ENCODE measurements at places on chromosomes 6 and 20. TPM values are rescaled to one million over a fixed set of nuclear protein-coding genes. Genes with fewer than 3 reads are reported as not detected.

Gene PHACTR3
- total RNA-seq, result 43.8 TPM

Gene WFDC6
- total RNA-seq, result not detected

Gene PLA2G7
- 4.6 TPM for total RNA-seq

Gene HRH3
- total RNA-seq, result 2.3 TPM

Gene RTEL1
- 8.8 TPM for total RNA-seq

Gene GNAS-AS1
- 1.2 TPM for total RNA-seq

Gene CLDN20
- not detected for total RNA-seq

Gene IMPG1
- total RNA-seq, result not detected

Gene HFE
- total RNA-seq, result 1.6 TPM

Gene DOK5
- total RNA-seq, result 26.8 TPM

Gene GHRH
- 2.3 TPM for total RNA-seq

Gene RHAG
- total RNA-seq, result 0.92 TPM

Gene ZSCAN23
- total RNA-seq, result 17.5 TPM

Gene SLC17A3
- not detected for total RNA-seq

Gene BCLAF1
- total RNA-seq, result 173 TPM

Measured in diencephalon (tissue), 1 donor.